Globus pallidus (tissue), 1 donor: ENCODE measurements at places on chromosomes 1 and 21.

- no peak for DNase-seq
Observed at GRCh38 chr1:241848686-241849344, 811 bp downstream of the EXO1 start.

DNA sequence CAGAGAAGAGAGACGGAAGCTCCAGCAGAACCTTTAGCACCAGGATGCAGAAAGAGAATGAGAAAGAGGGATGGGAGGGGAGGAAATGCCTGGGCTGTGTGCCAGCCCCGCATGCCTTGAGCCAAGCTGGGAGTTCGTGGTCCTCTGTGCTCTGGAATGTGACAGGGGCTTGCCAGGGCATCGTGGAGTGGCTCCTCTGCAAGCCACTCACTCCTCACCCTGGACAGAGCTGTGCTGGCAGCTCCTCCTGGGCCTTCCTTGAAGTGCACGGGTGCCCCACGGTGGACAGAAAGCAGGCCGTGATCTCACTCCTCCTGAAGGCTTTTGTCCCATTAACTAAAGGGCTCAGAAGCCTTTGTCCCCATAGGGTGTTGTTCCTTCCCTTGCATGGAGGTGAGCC lies 34.8 kb upstream of the PRELP start:
- DNase-seq: peak; percentile 76

GRCh38 chr1:64215576-64215975 lies 12.2 kb downstream of the UBE2U start:
- DNase-seq: no peak

DNA sequence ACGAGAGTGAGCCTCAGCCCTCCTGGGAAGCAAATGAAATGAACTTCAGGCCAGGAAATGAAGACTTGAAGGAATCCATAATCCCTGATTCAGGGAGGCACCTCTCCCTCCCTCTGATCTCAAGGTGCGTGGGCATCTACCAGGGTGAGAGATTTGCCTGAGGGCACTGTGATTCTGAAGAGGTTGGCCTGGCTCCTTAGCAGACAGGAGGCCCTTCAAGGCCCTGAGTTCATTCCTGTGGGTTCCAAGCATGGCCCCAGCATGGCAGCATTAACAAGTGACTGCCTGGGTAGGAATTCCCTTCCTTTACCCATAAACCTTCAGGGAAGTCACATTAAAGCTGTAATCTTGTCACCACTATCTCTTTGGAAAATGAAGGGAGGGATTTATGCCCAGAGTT lies 29.8 kb upstream of the IFNGR2 start:
- DNase-seq: no peak

GRCh38 chr1:87176087-87176486 lies 152.6 kb upstream of the LMO4 start:
- DNase-seq: no peak

DNA sequence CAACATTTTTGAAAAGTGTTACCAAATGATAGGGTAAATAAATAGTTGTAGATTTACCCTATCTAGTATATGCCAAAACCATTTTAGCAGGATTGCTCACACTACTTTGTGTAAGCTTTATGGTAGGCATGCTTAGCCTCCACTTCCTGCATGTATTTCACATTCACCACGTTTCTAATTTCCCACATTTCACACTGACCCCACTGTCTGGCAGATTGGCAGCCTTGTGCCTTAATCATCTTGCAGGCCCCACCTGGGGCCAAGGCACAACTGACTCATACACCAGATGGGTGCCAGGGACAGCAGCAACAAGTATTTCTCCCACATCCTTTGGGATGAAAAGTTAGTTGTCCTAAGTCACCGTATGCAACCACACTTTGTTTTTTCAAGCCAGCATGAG lies 21.2 kb upstream of the CENPF start:
- DNase-seq: no peak

DNA sequence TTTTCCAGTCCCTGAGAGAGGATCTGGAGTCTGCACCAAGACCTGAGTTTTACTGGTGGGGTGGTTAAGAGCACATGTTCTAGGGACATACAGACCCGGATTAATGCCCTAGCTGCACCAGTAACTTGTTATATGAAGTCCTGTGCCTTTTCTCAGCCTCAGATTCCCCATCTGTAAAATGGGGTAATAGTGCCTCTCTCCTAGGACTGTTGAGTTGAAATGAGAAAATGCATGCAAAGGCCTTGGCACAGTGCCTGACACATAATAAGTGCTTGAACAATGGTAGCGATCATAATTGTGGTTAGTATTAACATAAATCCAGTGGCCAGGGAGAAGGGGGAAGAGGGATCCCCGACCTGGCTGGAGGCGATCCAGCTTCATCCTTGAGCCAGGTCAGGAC lies 12.3 kb downstream of the AHDC1 start:
- DNase-seq: no peak

DNA sequence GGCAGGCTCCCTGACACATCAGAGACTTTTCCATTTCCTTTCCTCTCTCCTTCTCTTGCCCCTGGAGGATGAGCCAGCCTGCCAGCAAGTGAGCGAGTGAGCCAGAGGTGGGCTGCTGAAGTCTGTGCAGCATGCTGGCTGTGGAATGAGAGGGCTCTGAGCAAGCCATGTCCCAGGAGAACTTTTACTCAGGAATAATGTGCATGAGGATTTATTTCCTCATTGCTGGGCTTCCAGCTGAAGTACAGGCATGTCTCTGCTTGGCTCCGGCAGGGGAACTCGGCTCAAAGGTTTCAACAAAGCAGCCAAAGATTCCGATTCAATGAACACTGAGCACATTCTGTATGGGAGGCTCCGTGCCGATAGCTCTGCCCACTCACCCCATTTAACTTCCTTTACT lies 43.7 kb downstream of the UBIAD1 start:
- DNase-seq: peak; percentile 38

GRCh38 chr1:40001456-40001855 lies 39.1 kb upstream of the CAP1 start:
- DNase-seq: no peak

DNA sequence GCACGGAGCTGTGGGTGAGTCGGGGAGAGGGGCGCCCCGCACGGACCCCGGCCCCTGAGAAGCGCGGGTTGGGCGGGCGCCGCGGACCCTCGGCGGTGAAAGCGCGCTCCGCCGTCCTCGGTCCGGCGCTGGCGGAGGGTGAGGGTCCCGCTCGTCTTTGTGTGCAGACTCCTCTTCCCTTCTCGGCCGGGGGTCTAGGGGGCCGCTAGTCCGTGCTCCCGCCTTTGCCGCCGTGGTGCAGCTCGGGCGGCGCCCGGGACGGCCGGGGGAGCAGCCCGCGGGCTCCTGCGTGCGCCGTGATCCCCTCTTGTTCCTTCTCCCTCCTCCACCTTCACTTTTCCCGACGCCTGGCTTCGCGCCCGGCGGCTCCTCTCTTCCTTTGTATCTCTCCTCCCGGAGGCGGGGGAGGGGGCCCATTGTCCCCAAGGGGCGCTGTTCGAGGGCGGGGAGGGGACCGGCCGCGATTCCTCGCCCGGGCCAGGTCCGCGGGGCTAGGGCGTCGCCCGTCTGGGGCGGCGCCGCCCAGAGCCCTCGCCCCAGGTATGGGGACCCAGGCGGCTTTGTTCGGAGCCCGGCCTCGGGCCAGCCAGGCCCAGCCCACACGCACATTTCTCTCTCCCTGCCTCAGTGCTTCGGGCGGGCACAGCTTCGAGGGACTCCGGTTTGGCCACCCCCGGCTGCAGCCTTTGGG lies 519 bp downstream of the FNBP1L start:
- no peak for DNase-seq

- DNase-seq: no peak
Observed at GRCh38 chr1:185869590-185869989, 135.4 kb downstream of the HMCN1 start.

DNA sequence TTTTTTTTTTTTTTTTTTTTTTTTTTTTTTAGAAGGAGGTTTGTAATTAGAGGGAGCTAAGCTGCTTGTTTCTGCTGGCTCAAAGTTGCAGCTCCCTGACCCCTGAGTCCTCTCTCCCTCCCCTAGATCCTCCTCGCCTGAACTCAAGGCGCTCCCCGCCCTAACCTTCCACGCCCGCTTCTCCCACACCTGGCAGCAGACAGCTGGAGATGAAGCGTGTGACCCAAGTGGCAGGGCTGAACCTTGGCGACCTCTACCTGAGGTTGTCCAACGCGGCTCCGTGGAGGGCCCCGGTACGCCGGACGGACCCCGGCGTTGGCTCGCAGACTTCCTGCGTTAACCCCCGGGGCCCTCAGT lies 795 bp downstream of the NGF start:
- DNase-seq: no peak

- no peak for DNase-seq
Observed at GRCh38 chr1:56972976-56973375, 7.2 kb upstream of the C8B start.

DNA sequence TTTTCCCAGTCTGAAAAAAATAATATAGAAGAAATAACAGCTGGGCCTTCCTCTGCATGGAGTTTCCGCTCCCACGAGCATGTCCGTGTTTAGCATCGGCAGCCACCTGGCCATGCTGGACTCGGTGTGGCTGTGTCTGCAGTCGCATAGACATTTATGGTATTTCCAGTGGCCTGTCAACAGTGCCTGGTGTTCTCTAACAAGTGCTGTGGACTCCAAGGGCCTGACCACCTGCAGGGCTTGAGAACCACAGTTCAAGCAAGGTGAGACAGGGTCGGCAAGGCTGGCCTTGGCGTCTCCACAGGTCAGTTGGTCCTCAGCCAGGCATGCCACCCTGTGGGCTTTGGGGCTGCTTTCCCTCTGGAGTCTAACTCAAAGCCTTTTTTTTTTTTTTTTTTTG lies 124.8 kb downstream of the PGBD5 start:
- DNase-seq: no peak

DNA sequence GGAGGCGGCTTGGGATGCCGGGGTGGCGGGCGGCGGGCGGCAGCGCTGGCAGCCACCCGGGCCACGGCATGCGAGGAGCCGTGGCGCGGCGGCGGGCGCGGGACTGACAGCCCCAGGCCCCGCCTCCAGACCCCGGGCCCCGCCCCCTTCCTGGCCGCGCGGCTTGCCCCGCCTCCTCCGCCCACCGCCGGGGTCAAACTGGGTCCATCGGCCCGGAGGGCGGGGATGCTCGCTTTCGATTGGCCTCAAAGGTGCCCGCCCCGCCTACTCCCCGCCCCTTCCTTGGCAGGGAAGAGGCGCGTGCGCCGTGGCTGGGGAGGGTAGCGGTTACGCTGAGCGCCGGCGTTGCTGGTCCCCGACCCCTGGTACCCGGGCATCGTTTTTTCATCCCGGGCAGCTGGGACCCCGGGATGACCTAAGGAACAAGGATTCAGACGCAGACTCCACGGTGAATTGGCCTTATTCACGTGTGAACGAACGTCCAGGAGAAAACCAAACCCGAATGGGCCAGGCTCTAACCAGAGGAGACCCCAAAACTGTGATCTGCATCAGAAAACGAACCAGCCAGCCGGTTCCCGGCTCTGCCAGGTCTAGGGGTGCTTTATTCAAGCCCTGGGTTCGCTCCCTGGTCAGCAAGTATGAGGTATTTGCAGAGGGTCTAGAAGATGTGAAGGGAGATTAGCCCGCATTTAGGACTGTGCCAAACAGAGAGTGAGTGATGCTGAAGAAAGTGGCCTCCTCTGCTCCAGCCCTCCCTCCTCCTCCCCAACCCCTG lies 117.2 kb upstream of the GUCA2B start:
- peak; percentile 94 for DNase-seq

- peak; percentile 18 for DNase-seq
Observed at GRCh38 chr1:226063977-226064815, 1.7 kb downstream of the H3-3A start.

- no peak for DNase-seq
Observed at GRCh38 chr1:118304722-118305359, 119.8 kb upstream of the SPAG17 start.

DNA sequence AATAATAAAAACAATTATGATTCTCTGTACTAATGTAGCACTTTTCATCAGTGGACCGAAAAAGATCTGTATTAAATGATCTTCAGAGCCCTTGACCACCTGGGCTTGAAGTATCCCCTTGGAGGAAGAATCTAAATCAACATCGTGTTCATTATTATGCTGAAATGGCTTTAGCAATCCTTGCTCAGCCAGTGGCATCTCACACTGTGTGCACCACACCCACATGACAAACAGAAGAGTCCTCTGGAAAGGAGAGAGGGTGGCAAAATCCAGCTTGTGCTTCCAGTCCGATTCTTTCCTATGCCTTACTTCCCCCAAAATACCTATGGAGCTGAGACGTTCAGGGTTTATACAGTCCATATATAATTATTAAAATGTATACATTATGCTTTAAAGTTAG lies 318.5 kb upstream of the RUNX1 start:
- no peak for DNase-seq

DNA sequence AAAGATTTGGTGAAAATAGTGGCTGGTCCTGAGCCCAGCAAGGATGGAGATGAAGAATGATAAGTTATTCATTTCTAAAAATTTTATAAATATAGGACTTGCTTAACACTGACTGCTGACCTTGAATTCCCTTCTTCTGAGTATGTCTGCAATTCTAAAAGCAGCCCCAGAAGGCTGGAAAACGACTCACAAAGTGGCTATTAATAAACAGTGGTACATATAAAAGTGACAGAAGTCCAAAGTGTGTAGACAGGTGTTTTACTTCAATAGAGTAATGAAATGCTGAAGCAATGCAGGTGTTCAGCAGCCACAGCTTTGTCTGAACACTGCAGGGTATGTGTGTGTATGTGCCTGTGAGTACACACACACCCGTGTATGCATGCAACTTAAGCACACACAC lies 219.0 kb upstream of the NRIP1 start:
- no peak for DNase-seq

- no peak for DNase-seq
Observed at GRCh38 chr1:228883535-228883934, 148.3 kb downstream of the RHOU start.

DNA sequence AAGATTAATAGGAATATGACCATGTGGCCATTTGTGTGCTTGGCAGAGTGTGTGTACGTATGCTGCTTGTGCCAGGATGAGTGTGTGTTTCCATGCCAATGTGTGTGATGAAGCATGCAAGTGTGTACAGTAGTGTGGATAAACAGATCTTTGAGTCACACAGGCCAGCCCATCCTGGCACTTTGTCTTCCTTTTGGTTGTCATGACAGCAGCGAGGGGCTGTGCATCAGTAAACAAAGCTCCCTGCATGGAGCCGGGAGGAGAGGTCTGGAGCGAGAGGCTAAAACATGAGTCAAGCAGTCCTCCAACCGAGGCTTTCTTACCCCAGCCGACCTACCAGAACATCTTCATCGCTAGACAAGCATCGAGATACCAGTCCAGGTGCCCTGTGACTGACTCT lies 221.2 kb downstream of the CACNA1E start:
- DNase-seq: no peak

GRCh38 chr1:51301152-51301843 lies 29.1 kb downstream of the TTC39A start:
- DNase-seq: no peak

- DNase-seq: no peak
Observed at GRCh38 chr1:231310391-231310934, 27.2 kb downstream of the EXOC8 start.

GRCh38 chr1:66925558-66925910 lies 744 bp downstream of the MIER1 start:
- no peak for DNase-seq

DNA sequence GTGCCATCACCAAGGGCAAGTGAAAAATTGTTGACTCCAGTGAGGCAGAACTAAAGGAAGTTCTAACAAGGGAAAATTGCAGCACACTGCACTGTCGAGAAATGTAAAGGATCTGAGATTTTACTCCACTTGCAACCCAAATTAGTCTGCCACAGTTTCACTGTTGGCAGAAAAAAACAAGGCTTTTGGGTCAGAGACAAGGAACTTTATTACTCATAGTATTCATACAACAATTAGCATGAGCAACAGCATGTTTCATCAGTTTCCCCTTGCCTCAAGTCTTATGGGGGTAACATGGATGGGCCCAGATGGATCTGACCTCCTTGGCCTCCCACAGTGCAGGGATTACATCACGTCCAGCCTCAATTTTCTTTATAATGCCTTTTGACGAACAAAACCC lies 125.3 kb downstream of the LTN1 start:
- no peak for DNase-seq
